ENCODE measurements at places on chromosomes 2 and 18.

DNA sequence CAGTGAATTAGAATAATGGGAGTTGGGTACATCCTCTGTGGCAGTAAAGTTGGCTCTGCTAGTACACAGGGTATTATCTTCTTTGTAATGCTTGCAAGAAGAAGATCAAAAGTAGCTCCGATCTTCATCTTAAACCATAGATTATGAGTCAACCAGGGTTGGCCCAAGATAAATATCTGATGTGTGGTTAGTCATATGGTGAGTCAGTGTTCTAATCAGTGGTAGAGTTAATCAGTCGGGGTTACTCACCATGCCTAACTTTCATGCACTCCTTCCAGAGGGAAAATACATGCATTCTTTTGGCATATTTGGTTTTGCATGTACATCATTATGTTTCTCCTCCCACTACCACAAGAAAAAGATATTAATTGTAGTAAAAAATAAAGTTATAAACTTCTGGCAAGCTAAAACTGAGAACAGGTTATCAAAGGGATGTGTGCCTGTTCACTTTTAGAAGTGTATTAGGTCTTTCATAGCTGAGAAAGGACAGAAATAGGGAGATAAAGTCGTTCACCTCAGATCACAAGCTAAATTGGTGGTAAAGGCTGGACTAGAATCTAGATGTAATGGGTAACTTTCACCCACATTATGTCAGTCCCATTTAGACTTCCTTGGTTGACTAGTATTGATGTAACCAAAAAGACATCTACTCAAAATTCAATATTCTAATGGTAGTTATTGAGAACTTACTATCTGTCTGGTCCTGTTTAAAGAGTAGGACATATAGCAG, 684.4 kb downstream of the IRS1 start:
- DNase-seq: peak; percentile 89

GRCh38 chr2:54306556-54306955, 50.5 kb upstream of the TSPYL6 start:
- DNase-seq: no peak

DNA sequence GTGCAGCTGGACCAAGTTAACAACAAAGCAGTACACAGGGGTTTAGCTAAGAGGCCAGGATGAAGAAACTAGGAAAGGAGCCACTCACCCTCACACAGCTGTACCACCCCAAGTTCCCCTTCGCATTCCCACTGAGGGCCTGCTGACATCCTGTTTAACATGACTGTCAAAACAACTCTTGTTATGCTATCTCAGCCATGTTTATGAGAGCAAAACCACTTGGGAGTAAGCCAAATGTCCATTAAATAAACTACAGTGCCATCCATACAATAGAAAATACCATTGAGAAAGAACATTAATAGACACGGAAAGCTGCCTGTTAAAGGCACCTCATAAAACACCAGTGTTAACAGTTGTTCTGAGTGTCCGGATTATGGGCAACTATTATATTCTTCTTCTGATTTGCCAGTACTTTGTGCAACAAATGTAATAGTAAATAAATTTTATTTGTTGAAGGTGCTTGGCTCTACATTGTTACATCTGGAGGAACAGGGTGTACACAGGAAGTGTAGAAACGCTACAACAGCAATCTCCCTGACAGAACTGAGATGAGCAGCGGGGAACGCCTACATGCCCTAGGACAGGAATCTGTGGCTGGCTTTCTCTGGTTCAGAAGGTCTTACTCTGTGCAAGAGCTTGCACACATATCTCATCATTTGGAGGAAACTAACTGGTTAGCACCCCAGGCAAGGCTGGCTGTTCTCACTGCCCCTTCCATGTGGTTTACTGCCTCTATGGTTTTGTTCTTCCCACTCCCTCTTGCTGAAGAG, 85.6 kb downstream of the EHD3 start:
- peak; percentile 55 for DNase-seq

GRCh38 chr2:3768960-3769765, 65.8 kb downstream of the DCDC2C start:
- DNase-seq: no peak
